ENCODE measurements at places on chromosomes 11 and 22.

- DNase-seq = no peak
Measured at GRCh38 chr22:44199866-44200265, 19.1 kb downstream of the PARVG start.

DNA sequence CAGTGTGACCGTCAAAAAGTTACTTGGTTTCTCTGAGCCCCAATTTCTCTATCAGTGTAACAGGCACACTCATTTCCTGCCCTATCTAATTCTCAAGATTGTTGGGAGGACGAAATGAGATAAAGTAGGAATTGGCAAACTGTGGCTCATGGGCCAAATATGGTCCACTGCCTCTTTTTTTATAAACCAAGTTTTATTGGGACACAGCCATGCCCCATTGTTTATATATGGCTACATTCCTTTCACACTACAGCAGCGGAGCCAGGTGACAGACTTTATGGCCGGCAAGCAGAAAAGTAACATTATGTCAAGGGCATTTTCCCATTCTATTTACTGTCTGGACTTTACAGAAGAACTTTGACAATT lies 116.7 kb upstream of the TIMP3 start:
- DNase-seq = no peak

DNA sequence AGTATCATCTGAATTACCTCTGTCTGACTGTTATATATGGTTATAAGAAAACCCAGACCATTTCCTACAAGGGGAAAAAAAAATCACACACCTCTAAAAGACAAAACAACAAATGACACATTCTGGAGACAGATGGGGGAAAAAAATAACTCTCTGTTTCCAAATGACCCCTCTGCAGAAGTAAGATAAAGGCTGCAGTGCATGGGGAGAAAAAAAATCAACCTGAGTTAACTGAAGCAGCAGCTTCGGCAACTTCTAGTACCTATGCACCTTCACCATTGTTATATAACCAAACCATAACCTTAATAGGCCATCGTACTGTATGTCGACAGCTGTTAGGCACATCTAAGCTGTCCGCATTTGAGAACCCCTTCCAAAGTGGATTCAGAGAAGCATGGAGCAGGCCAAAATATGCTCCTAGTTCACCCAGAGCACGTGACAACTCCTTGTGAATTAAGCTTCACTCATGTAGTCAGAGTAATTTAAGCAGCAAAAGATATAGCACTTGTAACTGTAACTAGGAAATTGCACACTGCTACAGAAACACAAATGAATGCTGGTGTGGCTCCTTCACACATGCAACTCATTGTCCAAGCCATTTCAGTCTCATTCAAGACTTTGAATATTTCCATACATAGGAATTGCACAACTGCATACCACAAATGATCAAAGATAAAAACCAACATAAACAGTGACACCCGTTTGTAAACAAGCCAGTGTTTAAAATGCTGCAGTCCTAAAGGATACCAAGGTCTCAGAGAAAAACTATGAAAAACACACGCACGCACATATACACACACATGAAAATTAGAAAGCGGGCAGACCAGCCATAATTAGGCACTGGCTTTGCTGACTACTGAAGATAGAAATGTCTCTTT lies 2.7 kb downstream of the SIK3 start:
- DNase-seq = peak; percentile 38

DNA sequence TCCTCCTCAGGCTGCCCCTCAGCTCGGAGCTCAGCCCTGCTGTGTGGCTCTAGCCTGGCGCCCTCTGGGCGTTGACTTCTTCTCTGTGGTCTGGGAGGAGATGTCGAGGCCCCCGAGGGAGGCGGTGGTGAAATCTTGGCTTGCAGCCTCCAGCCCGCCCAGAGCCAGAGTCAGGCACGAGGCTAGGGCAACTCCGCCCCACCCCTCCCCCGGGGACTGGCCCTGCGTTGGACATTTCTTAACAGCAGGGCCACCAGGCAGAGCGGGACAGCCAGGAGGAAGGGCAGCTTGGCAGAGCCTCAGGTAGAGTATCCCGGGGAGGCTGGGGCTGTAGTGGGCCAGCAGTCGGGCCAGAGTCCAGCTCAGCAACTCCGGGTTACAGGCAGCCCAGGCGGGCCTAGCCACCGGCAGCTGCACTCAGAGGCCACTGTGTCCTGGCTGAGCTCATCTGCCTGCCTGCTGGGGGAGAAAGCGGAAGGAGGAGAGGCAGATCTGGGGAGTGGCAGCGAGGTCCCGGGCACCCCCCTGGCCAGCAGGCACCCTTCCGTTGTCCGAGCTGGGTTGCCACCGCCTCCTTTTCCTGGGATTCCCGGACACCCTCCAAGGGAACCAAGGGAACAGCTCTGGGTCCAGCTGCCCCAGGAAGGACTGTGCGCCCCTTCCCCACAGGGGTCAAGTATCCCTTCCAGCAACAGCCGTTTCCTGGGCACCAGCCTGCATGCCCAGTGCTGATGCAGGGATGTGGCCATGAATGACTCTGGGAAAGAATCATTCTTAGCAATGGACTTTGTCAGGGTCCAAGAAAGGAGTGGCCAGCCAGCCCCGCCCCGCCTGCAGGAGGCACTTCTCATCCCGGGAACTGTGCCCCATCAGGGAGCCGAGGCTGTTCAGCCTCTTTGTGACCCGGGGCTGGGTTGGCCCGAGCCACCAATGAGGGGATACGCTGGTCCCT lies at the start of gene ALDH3B1:
TSS of gene ALDH3B1 (plus strand) at position 238 of the 952 bp plus-strand sequence. CDS start 4,971 bp downstream, outside the sequence.
- no peak for DNase-seq

- DNase-seq = no peak
Measured at GRCh38 chr11:115716080-115716479, 211.9 kb upstream of the CADM1 start.

GRCh38 chr22:49752598-49753091 lies 75.0 kb downstream of the BRD1 start:
- no peak for DNase-seq

GRCh38 chr11:71486320-71486719 lies 33.3 kb downstream of the NADSYN1 start:
- DNase-seq = no peak

DNA sequence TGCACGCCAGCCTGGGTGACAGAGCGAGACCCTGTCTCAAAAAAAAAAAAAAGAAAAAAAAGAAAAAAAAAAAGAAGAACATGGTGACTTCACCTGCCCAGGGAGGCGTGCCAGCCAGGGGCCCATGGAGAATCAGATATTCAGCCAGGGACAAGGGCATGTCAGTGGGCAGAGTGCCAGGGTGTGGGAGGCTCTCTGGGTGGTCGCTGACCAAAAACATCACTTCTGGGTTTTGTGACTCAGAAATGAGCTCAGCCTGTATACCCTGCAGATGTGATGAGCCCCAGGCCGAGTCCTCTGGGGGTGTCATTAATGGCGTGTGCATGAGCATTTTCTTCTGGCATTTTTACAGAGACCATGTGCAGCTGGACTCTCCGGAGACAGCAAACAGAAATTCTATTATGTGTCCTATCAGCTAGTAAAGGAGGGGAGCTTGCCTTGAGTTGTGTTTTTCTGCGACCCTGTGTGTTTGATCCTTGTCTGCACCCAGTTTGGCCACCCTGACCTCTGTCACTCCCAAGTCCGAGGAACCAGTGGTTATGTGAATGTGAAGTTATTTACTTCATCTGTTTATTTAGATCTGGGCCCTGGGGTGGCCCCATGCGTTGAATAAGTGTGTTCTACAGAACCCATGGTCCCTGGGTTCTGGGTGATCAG lies 53.6 kb downstream of the BCR start:
- DNase-seq = no peak

DNA sequence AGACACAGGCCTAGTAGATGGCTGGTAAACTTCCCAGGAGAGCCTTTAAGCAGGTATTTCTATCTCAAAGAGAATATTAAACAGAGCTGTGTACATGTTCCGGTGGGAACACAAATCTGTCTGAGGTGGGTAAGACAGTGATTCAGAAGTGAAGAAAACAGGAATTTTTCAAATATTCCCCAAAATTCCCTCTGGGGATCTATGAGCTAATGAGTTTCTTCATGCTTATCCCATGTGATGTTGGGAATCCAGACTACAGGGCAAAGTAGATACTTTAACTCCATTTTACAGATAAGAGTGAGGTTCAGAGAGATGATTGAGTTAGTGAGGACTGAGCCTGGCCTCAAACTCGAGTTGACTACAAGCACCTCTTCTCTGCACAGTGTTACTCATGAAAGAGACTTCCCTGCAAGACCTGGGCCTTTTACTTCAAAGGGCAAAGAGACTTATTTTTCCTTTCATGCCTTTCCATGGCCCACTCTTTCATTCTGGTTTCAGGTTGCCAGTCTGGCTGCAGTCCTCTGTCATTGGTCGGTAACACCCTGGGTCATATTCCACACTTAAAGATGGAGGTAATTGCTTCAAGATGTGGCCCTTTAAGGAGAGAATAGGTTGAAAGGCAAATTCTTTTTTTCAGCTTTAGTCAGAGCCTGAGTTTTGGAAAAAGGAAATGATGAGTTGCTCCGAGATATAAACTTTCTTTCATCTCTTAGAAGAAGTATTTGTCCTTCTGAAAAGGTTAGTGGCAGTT lies 70.1 kb downstream of the CYB5R2 start:
- DNase-seq = no peak

DNA sequence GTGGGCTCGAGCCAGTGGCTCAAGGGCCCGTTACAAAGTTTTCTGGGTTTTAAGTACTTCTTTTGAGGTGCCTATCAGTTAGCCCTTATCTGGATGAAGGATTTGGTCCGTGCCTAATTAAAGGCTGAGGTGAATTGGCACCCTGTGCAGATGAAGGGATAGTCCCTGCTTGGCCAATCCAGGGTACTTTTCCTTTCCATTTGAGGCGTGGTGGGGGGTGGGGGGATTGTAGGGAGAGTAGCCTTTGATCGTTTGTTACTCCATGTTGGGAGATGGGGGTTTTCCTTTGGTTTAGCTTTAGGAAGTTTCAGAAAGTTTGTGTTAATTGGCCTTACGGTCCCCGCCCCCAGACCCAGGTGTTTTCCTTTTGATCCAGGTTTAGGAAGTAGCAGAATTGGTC lies 170.8 kb downstream of the DDX10 start:
- DNase-seq = no peak

DNA sequence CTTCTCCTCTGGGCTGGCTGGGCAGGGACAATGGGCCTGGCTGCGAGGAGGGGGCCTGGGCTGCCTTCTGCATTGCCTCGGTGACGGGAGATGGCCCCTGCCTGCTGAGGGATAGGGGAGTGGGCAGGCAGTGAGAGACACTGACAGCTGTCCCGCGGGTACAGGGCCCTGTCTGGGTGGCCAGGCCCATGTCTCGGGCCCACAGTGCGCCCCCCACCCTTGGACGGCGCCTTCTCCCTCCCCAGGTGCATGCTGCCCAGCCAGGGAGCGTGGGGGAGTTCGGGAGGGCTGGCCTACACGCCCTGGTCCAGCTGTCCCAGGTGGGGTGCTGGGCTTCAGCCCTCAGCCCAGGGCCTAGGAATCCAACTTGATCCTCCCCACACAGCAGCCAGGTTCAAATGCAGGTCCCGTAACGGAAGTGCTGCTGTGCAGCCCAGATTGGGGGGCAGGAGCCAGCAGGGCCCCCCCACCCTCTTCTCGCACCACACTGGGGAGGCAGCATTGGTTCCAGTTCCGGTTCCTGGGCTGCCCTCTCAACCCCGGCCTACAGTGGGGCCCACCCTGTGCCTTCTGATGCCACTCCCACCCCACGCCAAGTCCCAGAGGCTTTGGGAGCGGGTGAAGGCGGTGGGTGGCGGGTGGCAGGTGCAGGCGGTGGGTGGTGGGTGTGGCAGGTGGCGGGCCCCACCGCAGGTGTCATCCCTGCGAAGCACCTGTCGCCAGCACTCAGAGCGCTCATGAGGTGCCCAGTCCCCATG lies 7.3 kb upstream of the TSSC4 start:
- DNase-seq = no peak

DNA sequence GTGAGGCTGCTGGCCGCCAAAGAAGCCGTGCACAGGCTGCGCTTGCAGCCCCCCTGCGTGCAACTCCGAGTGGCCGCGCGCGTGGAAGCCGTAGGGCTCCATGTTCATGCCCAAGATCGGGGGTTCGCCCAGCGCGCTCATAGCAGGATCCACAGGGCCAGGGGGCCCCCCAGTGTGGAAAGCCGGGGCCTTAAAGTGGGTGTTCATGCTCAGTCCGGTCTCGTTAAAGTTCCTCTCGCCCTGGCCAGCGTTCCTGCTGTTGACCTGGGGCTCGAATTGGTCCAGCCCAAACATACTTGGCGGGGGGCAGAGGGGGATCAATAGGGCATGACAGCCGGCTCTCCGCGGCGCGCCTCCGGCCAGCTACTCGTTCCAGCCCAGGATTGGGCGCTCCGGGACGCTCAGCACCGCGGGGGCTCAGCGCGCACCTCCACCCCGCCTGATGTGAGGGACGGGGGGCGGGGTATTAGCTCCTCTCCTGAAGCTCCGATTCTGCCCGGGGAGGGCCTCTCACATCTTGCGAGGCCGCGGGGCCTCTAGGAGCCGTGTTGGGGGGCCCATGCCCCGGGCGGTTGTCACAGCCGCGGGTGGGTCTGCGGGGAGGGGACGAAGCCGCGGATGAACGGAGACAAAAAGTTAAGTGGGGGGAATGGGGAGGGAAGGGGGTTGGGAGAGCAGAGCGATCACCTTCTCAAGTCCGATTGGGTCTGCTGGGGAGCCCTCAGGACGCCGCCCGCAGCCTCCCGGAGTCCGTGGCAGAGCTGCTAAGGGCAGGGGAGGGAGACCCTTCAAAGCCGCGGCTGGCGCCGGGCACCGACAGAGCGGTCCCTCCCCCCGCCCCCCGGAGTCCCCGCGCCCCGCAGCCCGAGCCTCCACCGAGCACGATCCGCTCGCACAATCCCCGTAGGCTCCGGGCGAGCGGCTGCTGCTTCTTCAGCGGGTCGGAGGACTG lies 1.0 kb downstream of the MN1 start:
- DNase-seq = no peak

GRCh38 chr11:19342036-19342435 lies 101.3 kb upstream of the E2F8 start:
- DNase-seq = no peak

GRCh38 chr11:118938491-118939403 lies 13.0 kb upstream of the BCL9L start:
- no peak for DNase-seq

DNA sequence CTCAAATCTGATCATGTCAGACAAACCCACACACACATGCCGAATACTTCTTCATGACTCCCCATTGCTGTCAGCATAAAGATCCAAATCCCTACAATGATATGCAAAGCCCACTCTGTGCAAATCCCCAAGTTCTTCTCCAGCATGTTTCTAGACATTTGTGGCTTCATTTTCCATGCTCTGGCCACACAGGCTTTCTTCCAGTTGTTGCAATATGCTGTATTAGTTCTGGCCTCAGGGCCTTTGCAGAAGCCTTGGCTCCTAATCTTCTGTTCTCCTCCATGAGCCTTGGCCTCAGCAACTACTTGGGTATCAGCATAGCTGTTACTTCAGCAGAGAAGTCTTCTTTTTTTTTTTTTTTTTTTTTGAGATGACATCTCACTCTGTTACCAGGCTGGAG lies 49.6 kb downstream of the NAV2 start:
- DNase-seq = no peak

DNA sequence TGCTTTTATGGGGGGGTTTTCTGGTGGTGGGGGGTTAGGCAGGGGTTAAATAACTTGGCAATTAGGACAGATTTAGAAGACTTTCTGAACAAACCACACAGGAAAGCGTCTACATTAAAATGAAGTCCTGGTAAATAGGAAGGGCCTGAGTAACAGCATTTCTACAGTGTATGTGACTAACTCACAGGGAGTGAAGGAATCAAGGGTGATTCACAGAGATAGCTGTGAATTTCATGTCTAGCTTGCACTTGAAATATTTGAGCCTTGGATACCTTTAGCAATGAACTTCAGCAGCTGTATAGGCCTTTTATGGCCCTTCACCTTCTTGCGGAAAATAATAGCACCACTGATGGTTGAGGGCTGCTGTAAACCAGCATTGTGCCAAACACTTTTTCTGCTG lies 26.1 kb upstream of the LDHA start:
- DNase-seq = no peak
